ENCODE measurements at places on chromosomes 2 and 18.

DNA sequence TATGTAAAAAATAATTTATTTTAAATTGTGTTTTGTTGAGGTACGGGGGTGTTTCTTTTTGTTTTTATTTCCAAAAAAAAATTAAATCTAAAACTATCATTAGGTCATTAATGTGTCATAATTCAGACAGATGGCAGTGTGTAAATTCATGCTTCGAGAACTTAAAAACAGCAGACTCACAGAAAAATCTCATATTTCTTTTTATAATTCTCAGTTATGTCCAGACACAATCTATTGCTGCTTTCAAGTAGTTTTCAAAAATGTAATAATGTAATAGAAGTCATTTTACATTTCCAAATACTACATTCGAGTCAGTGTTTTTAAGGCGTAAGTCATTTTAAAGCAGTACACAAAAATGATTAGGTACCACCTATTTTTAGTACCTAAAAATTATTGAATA lies 14.3 kb downstream of the IKZF2 start:
- no peak for DNase-seq

DNA sequence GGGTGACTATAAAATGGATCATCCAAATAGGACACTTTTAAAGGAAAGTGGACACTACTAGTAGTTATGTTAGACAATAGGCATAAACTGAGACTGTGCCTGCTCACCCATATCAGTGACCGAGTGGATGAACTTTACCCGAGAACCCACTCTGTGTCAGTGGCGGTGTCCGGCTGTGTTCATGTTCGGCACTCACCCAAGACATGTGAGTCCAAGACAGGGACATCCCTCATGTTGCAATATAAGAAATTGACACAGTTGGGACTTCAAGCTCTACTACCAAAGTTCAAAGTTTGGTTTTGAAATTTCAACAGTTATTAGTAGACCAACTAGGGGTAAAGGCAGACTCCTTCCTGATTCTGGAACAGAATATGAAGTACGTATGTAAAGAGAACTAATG lies 326.3 kb upstream of the TNP1 start:
- DNase-seq, result no peak

DNA sequence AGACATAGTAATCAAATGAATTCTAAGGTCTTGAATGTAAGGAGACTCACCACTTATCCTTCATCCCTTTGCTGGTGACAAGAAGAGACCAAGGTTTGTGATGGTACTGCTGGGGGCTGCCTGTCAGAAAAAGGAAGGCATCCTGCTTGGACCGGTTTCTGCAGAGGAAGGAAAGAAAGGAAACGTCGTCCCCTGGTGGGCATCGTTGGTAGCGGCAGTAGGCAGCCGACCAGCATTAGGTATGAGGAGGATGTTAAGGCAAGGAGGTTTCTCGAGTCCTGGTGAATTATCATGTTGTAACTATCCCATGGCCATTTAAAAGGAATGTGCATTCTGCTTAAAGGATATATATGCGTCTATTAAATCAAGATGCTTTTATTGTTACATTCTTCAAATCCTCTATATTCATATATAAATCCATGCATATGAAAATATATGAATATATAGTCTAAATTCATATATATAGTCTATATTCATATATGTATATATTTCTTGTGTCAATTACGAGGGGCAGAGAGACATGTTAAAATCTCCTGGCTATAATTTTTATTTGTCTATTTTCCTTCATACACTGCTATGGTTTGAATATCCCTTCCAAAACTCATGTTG lies 94.4 kb upstream of the TGFA start:
- DNase-seq, result peak; percentile 53

GRCh38 chr2:29405266-29405665 lies 290.1 kb downstream of the CLIP4 start:
- no peak for DNase-seq

- DNase-seq, result no peak
These were observed 5.3 kb upstream of the RPL37A start for GRCh38 chr2:216493334-216493685.

GRCh38 chr2:101041413-101041812 lies 39.3 kb downstream of the RPL31 start:
- no peak for DNase-seq

DNA sequence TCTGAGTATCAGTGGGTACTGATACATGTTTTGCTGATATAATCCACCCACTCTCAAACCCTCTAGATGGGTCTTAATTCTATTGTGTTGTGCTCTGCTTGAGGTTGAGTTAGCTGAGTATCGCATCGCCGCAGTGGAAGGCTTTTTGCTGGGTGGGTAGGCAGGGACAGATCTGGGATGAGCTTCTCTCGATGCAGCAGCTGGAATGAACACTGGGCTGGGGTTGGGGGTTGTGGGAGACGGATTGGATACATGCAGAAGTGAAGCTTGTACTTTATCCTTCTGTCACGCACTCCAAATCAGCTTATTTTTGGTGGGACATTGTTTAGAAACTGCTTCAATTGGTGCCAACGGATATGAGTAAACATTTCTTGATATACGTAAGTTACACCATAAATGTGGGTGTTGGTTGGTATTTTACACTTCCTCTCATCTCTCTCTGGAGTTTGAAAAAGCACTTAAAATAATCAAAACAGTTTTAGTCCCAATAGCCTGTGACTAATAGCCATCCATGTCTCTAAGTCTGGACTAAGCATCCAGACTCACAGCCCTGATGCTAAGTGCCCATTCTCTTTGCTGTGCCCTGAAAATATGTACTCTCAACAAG lies 107.1 kb downstream of the POLE4 start:
- DNase-seq, result no peak

DNA sequence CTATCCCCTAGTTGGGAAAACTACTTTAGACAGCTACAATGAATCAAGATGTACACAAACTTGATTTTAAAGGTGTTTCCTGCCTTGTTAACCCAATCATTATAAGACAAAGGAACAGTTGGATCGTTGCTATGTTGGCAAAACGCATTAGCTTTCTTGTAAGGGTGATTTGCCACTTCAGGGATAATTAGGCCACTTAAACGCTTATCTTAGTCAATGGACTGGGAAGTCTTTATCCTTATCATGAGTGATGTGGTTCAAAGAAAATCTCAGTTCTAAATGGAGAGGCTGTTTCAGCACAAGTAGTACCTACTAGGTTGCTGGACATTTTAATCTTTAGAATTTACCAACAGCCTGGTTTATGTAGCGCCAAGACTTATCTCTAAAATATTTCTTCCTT lies 406.1 kb upstream of the MEX3C start:
- no peak for DNase-seq

- no peak for DNase-seq
These were observed 112.1 kb upstream of the MGAT5 start for GRCh38 chr2:134141598-134142340.

DNA sequence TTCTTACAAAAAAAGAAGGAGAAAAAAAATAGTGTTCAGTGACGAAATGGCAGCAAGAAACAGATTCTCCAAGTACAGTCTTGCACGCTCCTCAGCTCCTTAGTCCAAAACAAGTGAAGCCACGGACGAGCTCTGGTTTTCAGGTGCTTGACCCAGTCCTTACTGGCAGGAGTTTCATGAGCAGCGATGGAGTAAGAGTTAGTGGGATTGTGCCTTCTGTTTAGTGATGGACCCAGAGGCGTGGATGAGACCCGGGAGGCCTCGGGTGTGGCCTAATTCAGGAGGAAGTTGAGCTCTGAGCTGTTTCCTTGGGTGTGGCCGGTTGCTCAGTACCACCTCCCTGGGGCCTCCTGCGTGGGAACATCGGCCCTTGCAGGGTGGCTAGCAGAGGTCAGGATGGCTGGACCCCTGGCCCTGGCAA lies 52.0 kb downstream of the KIF5C start:
- DNase-seq, result no peak

DNA sequence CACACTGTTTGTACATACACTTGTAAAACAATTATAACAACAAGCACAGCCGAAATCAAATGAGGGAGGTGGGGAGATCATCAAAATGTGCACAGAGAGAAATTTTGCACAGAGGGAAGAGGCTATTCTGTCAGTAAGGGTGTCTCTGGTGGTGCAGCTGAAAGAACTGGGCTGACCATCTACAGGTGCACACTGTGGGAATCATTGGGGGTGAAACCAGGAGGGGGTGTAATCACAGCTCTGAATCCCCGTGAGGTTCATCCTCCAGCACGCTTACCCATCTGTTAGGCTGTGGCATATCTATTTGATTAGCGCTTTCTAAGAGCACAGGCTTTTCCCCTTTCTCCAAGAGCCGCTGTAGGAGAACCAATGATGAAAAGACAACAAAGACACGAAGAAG lies 389.9 kb upstream of the CDH20 start:
- DNase-seq, result no peak

GRCh38 chr18:23519734-23520133 lies 16.4 kb downstream of the RMC1 start:
- no peak for DNase-seq

- no peak for DNase-seq
These were observed 61.2 kb downstream of the ARHGAP15 start for GRCh38 chr2:143190431-143190830.

DNA sequence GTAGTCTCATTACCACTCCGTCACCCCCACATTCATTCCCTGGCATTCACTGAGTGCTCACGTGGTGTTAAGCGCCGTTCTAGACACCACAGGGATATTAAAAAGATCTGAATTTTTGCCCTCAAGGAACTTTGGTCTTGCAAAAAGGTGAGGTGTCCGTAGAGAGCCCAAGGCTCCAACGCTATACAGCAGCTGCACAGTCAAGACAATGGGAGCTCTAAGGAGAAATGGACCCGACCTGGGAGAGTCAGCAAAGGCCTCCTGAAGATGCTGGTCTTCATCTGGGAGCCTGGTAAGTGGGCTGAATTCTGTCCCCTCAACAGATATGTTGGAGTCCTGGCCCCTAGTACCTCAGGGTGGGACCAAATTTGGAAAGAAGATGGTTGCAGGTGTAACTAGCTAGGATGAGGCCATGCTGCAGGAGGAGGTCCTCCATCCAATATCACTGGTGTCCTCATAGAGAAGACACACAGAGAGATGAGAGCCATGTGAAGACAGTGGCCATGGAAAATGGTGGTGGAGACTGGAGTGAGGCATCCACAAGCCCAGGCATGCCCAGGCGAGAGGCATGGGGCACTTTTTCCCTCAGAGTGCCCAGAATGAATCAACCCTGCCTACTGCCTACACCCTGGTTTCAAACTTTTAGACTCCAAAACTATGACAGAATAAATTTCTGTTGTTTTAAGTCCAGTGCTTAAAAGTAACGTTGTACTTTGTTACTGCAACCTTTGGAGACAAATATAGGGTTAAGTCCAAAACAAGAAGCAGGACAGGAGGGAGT lies 247.3 kb downstream of the TTC32 start:
- no peak for DNase-seq

GRCh38 chr2:229133155-229133772 lies 137.8 kb downstream of the PID1 start:
- DNase-seq, result no peak

GRCh38 chr2:239944694-239945551 lies 80.2 kb downstream of the NDUFA10 start:
- DNase-seq, result no peak

DNA sequence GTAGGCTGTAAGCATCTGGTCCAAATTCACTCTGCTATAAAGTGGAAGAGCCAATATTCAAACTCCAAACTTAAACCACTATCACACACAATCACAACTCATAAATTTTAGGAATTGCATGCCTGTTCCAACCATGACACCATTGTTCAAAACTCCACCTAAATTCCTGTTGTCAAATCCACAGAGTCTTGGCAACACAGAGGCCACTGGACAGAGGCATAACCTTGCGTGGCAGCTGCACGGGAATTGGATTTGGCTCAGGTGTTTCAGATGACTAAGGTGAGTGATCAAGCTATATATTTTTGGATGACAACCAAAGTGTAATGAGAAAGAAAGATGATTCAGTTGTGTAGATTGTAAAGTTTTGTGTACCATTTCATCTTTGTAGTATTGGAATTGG lies 422.7 kb upstream of the TNP1 start:
- no peak for DNase-seq

DNA sequence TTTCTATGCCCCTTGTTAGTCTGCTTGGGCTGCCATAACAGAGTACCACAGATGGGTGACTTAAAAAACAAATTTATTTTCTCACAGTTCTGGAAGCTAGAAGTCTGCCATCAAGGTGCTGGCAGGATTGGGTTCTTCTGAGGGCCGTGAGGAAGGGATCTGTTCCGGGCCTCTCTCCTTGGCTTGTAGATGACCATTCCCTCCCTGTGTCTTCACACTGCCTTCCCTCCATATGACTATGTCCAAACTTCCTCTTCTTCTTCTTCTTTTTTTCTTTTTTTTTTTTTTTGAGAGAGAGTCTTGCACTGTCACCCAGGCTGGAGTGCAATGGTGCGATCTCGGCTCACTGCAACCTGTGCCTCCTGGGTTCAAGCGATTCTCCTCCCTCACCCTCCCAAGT lies 13.1 kb upstream of the CCNYL1 start:
- no peak for DNase-seq

DNA sequence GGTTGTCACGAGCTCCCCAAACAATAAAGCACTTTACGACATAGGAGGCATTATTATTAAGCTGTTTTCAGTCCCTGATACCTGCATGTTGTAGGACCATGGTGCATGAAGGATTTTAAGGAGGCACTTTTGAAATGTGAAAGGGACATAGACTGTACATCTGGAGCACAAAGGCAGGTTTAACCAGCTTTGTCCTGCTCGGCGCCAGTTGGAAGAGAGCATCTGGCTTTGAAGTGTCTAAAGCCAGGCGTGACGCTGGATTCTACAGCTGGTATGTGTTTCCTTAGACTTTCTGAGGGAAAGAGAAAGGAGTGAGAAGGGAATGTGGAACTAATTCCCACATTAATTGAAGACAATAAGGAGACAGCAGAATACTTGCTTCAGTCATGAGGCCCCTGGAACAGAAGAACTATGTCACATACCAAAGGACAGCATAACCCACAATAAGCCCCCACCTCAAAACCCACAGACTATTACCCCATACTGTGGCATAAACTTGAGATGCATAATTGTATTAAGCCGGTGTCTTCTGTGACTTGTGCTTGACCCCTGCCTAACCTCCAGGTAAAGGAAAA lies 381.0 kb upstream of the MEX3C start:
- no peak for DNase-seq

DNA sequence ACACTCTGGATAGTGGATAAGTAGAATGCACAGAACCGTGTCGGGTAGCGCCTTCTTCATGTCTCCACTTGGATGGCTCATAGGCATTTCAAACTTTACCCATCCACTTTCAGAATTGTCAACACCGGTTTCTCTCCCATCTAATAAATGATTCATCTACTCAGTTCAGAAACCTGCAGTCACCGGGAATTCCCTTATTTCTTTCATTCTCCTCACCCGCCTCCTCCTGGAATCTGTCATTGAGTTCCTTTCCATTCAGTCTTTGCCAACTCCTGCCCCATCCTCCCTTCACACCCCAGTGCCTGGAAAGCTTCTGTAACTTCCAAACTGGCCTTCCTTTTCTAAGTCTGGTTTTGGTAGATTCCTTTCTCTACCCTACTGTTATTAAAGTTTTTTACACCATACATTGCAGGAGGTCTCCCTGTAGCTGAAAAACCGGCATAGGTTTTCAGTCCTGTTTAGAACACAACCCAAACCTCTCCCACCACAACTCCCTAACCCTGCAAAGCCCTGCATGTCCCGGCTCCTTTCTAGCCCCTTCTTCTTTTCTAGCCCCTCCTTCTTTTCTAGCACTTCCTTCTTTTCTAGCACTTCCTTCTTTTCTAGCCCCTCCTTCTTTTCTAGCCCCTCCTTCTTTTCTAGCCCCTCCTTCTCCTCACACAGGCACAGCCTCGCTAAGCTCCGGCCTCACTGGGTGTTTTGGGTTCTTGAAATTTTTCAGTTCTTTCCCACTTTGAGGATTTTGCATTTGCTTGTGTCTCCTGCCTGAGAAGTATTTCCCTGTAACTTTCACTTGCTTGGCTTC lies 133.9 kb upstream of the KLHL14 start:
- DNase-seq, result no peak

Measured in effector CD4-positive, alpha-beta T cell (primary cell).